ENCODE measurements at places on chromosomes 1 and 21.

GRCh38 chr21:36591326-36591970 is 107.5 kb upstream of the SIM2 start:
- no peak for DNase-seq

DNA sequence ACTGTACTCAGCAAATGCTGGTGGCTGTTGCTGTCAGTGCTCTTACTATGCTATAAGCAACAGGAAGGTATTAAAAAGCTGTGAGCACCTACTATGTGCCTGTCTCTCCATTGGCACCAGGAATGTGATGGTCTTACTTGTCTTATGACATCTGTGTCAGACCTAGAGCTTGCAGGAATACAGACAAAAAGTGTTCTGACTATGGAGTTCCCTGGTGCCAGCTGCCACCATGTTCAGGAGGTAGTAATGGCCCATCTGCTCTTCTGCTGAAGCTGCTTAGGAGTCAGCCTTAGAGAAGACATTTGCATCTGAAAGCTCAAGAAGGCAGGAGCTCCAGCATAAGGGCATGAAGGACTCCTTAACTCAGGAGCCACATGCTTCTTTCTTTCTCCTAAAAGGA is 52.3 kb downstream of the MAB21L3 start:
- no peak for DNase-seq

DNA sequence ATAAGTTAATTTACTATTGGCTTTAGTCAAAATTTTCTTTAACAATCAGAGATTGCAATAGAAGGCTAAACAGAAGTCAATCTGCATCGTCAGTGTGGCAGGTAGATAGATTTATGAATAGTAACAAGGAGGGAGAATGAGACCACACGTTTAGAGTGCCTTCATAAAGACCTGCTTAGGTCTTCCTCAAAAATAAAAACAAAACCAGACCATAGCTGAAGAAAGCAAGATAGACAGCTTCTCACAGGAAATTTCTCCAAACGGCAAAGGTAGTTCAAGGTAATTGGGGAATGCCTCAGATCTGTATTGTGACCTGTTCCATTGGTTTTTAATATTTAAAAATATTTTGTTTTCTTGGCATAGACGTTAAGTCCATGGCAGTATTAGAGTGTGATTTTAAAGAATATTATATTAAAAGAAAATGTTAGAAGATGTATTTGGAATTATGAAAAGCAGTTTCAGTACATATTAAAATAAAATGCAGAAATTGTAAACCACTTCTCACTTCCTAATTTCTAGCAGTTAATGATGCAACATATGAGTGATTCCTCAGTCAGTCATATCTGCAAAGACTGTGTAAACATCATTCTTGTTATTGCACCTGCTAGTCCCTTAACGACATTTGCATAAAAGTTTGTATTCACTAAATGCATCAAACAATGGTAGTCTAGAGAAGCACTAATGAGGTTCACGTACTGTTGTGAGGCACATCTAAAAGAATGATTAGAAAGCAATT is 278.0 kb downstream of the HLX start:
- DNase-seq, result no peak

DNA sequence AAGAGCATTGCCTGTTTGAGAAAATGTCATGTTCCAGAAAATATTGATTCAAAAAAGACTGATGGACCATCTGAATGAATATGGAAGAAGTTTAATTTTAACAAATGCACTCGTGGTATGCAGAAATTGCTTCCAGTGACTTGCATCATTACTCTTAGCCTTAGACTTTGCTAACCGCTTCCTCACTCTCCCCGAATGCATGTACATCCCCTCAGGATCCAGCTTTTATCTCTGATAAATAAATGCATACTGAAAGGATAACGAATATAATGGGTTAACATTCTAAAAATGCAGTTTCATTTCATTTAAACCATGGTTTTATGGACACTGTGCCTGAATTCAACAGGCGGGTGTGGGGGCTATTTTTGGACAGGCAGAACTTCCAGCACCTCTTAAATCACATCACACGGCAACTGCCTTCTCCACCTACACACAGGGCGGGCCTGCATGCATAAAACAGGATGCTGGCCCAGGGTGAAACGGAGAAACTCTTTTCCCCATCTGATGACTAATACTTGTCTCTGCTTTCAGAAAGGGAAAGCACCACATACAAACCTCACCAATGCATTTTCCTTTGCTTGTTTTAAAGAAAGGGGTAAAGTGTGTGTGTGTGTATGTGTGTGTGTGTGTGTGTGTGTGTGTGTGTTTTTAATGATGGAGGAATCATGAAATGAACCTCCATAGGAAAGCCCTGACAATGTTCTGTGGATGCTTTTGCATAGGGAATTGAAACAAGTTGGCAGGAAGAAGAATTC is 48.7 kb downstream of the SPAG17 start:
- DNase-seq, result no peak

DNA sequence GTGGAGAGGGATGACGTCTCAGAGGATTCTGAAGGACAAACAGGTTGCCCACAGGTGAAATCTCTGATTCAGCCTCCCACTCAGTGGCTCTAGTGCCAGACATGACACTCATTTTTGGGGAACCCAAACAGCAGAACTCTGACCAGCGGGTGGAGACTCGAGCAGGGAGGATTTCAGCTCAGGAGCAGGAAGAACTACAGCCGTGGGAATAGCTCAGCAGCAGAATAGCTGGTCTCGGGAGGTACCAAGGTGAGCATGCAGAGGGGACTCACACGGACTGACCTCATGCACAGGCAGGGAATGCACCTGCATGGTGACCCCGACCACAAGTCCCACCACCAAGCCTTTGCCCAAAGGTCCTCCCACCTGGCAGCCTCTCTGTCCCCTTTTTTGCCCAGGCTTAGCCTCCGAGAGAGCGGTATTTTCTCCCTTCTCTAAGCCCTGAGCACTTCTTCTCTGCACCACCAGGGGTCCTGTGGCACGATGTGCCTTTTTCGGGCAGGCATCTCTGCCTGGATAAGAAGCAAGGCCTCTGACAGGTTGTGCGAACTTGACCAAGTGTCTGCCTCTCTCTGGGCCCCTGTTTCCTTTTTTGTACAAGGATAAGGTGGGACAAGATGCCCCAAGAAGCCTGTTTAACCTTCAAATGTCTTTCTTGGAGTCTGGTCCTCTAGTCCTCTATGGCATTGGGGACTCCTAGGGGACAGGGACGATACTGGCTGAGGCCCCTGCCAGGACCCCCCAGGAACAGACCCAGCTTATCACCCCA is 8.8 kb upstream of the FGR start:
- no peak for DNase-seq

Measured in GOT3 (cell line).